OCI-LY7 (cell line): ENCODE measurements at places on chromosomes 5 and 9. TPM values are rescaled to one million over a fixed set of nuclear protein-coding genes. Genes with fewer than 3 reads are reported as not detected.
A peak's percentile ranks its signal among the peaks of the same experiment; 100 is the strongest.

- DNase-seq = no peak
Measured at GRCh38 chr9:108377382-108377781, 478.4 kb downstream of the ACTL7B start.

GRCh38 chr5:135205632-135206349 is 171.8 kb upstream of the PITX1 start:
- no peak for DNase-seq

DNA sequence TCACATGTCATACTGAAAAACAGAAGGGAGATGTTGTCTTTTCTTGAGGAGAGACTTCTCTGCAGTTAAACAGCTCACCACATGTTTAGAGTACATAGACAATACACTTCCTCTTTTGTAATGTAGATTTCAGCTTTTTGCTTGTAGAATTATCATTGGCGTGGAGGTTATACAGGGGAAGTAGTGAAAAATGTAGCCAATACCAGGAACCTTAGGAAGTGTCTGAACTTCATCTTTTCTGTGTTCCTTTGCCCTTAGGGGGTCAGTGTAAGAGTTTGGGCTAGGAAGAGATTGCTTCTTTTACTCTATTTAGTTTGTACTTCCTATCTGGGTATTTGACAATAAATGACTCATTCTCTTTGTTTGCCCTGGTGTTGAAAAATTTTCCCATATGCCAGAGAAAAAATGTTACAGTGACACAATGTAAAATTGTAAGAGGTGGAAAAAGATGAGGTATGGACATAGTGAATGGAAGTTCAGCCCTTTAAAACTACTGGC is 21.0 kb upstream of the CDKN2B start:
- peak; percentile 56 for DNase-seq

DNA sequence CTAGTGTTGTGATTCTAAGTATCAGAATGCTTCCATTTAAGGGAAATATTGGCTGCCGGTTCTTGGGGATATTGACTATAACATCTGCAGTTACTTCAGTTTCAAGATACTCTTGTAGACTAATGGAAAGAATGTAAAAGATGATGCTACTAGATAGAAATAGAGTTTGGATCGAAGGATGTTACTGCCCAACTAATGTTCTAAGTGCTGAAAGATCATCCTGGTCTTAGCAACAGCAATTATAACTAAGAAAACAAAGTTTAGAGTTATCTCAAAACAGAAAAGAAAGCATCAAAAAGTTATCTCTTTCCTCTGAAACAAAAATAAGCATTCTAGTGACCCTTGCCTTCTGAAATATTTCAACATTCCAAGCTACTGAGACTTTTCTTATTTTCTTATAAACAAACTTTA is 49.9 kb downstream of the ITGA1 start:
- DNase-seq = no peak

The F12 gene
- total RNA-seq = 3.0 and 3.8 TPM in 2 replicates

DNA sequence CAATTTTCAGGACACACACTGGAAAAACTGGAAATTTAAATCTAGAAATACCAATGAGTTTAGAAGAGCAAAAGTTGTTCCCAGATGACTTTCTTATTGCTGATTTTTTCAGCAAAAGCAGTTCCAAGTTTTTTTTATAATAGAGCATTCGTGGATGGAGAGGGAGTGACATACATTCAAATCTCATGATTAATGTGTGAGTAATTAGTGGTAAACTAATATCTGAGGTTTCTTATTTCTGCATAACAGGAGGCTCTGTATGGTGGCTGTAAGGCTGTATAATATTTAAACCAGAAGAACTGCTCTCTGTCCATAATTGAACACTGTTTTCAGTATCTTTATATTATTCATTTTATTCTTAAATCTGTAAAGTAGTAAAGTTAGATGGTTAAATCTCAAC is 25.8 kb downstream of the LYSMD3 start:
- DNase-seq = no peak

GRCh38 chr9:107172160-107172978 is 110.7 kb upstream of the RAD23B start:
- peak; percentile 73 for DNase-seq

DNA sequence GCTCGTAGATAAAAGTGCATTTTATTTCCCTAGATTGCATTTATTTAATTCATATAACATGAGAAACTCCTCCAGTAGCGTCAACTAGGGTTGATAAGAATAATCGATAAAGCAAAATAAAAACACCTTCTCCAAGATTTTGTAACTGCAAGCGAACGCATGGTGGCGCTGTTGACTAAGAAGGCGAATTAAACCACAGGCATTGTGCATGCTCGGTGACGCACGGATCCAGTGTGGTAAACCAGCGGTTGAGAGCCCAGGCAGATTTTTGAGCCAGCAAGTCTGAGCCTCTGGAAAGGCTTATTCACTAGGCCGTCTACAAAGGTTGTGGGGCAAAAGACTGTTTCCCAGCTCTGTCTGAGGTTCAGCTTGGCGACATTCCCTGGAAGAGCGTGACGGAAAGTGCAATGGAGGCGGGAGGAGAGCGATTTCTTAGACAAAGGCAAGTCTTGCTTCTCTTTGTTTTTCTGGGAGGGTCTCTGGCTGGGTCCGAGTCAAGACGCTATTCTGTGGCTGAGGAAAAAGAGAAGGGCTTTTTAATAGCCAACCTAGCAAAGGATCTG is at the start of gene PCDHB3:
TSS of gene PCDHB3 (plus strand) at position 231 of the 563 bp plus-strand sequence. CDS start at position 408, 177 bp downstream.
- DNase-seq = peak; percentile 1
